ENCODE measurements at places on chromosomes 1 and 21. TPM values are rescaled to one million over a fixed set of nuclear protein-coding genes. Genes with fewer than 3 reads are reported as not detected.

DNA sequence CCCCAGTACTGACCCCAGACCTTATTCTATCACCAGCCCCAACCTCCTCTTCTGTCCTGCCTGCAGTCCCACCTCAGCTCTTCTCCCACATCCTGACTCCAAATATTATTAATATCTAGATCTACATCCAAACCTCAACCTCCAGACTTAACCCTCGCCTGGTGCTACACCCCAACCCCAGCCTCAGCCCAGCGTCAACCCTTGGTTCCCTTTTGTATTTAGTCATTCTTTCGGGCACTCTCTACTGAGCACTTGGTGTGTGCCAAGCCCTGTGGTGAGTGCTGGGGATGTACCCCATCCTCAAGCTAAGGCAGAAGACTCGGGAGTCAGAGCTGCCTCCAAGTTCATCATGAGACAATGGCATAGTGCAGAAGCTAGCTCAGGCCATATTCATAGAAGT, 1.1 kb downstream of the SHISAL2A start:
- no peak for DNase-seq

- DNase-seq = no peak
These were observed 30.0 kb upstream of the ETS2 start for GRCh38 chr21:38775733-38776132.

DNA sequence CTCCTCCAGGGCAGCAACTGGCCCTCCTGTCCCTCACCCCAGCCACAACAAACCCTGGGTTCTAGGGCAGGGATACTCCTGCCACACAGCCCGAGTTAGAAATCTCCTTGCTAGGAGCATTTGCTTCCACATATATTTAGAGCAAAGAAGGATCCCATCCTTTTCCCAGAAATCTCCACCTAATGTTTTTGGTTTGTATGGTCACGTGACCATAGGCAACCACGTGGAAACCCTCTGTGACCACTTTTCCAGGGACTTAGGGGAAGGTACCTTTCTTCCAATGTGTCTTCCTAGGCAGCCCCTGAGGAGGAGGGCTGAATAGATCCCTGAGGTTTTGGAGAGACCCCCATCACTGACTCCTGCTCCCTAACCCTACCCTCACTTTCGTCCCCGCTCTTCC, 25.5 kb downstream of the VANGL2 start:
- no peak for DNase-seq

- DNase-seq = peak; percentile 11
These were observed 248.6 kb downstream of the DNM3 start for GRCh38 chr1:172089768-172090510.

GRCh38 chr1:198660341-198661261, 21.8 kb downstream of the PTPRC start:
- no peak for DNase-seq

GRCh38 chr1:36322041-36322785, 1.2 kb downstream of the EVA1B start:
- no peak for DNase-seq

GRCh38 chr1:34705077-34705476, 49.8 kb upstream of the GJB5 start:
- DNase-seq = no peak

DNA sequence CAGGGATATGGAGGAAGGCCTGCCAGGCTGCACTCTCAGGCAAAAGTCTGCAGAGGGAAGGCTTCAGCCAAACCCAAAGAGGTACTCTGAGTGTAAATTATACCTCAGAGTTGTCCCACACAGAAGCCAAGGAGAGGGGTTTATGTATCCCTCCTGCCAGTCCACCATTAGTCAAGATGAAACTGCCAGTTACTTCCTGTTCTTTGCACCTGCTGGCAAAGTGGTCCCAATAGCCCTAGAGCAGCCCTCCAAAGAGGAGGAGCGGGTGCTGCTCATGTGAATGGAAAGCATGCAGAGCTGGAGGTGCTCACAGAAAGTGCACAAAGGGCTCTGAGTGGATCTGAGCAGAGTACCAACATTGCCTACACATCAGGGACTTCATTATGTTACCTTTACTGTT, 37.1 kb upstream of the MCOLN3 start:
- DNase-seq = no peak

GRCh38 chr1:208010487-208011071, 99.7 kb upstream of the CD34 start:
- DNase-seq = no peak

DNA sequence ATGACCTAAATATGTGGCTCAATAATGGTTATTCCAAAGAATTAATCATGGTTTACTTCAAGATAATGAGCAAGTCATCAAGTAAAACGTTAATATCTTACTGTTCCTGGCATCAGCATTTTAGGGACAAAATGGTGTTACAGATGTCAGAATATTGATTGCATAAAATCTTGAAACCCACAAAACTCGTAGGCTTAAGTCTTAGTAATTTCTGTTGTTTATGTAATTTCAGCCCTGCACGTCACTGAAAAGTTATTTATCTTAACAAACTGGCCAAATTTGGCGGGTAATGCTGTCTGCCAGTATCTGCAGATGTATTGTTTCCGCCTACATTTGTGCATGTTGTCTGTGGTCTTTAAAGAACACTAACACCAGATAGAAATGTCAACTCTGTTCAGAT, 25.8 kb downstream of the CDC7 start:
- no peak for DNase-seq

DNA sequence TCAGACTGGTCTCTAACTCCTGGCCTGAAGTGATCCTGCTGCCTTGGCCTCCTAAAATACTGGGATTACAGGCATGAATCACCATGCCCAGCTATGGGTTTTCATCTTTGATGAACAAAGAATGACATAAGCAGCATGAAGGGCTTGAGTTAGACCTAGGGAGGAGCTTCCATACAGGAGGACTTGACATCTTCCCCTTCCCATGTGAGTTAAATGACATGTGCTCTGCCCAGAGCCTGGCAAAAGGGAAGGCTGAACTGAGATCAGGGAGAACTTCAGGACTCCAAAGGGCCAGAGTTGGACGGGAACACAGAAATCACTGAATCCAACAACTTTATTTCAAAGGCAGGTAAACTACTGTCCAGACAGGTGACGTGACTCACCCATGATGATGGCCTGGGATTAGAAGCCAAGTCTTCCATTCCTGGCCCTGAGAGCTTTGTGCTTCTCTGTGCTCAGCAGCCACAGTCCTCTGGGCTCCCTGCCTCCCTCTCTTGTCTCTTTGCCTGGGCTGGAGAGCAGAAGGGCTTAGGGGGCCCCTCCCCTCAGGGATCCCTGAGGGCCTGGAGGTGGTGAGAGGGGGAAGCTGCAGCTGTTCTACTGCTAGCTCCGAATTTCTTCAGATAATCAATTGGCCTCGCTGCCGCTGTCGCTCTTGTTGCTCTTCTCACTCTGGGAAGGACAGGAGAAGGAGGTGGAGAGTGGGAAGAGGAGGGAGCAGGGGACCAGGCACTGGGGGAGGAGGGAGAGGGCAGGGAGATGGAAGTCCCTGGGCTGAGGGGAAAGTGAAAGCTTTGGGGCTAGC, 7.6 kb downstream of the NHLH1 start:
- no peak for DNase-seq

- no peak for DNase-seq
These were observed 7.5 kb upstream of the KPNA6 start for GRCh38 chr1:32100359-32100758.

DNA sequence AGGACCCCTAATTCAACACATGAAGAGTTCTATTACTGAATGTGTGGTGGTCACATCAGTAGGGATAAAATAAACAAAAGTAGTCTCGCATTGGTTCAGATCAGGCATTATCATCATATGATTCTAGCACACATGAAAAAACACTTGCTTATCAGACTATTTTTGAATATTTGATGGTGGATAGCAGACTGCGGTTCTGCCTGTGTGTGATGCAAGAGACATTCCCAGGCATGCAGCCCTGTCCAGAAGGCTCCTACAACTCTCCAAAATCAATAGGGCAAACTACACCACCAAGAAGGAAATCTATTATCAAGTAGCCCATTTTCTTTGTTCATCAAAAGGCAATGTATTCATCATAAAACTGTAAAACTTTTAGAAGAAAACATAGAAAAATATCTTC, 304.7 kb downstream of the DUSP10 start:
- no peak for DNase-seq

DNA sequence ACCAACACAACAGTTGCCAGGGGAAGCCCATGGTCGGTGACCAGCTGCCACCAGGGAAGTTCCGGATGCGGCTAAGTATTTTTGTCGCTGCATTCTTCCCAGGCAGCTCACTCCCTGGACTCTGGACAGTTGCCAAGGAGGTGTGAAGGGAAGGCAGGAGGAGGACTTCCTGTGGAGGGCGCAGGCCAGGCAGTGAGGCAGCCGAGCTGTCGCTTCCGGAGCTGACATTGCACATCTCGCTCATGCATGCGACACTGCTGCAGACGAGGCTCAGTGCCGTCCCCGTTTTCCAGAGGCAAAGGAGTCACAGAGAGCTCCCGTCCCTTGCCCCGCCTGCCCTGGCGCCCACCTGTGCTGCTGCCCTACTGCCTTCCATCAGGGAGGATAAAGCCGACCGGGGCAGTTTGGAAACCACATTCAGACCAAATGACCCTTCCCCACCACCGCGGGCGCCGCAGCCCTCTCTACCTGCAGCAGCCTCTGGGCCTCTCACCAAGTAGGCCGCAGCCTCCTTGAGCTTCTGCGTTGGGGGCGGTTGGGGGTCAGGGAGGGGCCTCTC, 81.4 kb downstream of the NENF start:
- DNase-seq = no peak

GRCh38 chr21:46468108-46468774, 9.6 kb downstream of the DIP2A start:
- no peak for DNase-seq

GRCh38 chr1:202073206-202073605, 49.5 kb upstream of the GPR37L1 start:
- no peak for DNase-seq

DNA sequence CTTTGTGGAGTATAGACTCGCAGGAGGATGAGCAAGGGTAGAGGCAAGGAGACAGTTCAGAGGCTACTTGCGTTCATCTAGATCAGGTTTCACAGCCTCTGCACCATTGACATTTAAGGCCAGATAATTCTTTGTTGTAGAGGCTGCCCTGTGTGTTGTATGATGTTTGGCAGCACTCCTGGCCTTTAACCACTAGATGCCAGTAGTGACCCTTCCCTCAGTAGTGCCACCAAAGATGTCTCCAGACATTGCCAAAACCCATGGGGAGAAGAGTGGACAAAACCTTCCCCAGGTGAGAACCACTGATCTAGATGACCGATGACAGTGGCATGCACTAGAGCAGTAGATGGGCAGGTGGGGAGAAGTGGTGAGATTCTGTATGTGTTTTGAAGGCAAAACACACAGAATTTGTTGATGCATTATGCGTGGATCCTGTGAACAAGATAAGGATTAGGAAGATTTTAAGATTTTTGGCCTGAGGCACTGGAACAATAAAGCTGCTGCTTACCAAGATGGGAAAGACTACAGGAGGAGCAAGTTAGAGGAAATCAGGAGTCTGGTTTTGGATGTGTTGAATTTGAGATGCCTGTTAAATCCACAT, 9.9 kb upstream of the COG2 start:
- DNase-seq = no peak

GRCh38 chr1:187689129-187689528, 860.4 kb downstream of the PLA2G4A start:
- DNase-seq = no peak

DNA sequence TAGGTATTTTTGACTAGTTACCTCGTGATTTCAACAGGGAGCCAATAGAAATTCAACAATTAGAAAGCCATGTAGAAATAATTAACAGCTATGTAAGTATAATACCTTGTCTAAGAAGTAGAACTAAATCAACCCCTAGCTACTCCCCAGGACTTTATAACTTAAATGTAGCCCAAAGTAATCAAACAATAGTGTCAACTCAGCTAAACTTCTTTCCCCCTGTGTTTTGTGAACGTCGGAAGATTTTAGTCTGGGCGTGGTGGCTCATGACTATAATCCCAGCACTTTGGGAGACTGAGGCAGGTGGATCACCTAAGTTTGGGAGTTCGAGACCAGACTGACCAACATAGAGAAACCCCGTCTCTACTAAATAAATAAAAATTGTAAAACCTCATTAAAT, 579.9 kb upstream of the NCAM2 start:
- DNase-seq = no peak

GRCh38 chr1:226877669-226878068, 7.3 kb downstream of the PSEN2 start:
- no peak for DNase-seq

Gene ASAP3
- total RNA-seq = 67.8 TPM

Gene OVAAL
- total RNA-seq = not detected

Gene OR6K2
- not detected for total RNA-seq

Gene PLA2G2F
- not detected for total RNA-seq

Gene LIN9
- 8.2 TPM for total RNA-seq

Gene SPRR4
- total RNA-seq = not detected

Gene THEM5
- total RNA-seq = not detected

Gene FBLIM1
- 105 TPM for total RNA-seq

Gene C1orf74
- total RNA-seq = 2.5 TPM

Data from progenitor cell of endocrine pancreas (in vitro differentiated cells).